Right renal pelvis (tissue), 4 donors: ENCODE measurements at places on chromosomes 1 and 21.

- DNase-seq: no peak
Measured at GRCh38 chr1:13549021-13549420, 34.6 kb upstream of the PDPN start.

DNA sequence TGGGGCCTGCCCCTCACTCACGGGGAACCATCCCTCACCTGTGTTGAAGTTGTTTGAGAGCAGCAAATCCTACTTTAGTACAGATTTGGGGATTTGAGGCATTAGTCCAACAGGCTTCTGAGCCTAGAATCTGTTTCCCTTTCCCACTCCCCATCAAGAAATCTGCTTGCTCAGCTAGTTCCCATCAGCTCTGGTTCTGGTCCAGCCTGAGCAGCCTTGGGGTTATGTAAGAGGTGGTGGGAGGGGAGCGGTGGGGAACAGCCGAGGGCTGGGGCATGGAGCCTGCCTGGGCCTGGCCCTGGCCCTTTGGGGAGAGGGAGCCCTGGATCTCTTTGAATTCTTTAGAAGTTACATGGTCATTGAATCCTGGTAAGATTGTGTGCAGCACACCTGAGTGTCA lies 4.1 kb downstream of the GSTM5 start:
- DNase-seq: no peak

GRCh38 chr1:87842156-87842555 lies 513.5 kb downstream of the LMO4 start:
- no peak for DNase-seq

DNA sequence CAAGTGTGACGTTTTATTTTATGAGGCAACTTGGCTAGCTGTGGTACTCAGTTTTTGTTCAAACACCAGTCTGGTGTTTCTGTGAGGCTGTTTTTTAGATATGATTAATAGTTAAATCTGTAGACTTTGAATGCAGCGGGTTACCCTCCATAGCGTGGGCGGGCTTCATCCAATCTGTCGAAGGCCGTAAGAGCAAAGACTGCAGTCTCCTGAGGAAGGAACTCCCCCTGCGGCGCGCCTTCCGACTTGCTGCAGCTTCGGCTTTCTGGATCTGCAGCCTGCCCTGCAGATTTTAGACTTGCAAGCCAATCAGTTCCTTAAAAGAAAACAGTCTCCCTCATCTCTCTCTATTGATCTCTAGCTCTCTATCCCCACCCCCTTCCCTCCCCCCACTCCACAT lies 4.2 kb upstream of the ZNF496 start:
- no peak for DNase-seq

DNA sequence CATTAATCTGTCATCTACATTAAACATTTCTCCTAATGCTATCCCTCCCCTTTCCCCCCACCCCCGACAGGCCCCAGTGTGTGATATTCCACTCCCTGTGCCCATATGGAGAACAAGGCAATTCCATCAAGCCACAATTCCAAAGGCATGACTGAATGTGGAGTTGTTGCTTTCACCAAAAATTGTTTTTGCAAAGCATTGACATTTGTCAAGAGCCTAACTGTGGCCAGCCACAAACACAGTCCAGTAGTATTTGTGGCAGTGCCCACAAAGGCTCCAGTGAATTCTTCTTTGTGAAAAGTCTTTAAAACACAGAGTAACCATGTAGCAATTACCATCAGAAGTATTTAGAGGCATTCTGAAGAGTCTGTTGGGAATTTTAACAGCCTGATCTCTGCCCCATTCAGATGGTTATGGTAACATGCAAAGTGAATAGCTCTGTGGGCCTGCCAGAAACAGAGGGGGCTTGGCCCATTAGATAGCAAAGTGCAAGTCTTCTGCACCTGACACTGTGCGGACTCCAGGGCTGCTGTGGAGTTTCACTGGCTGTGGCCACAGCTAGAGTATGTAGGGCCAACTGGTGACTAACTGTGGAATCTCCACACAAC lies 11.6 kb upstream of the LRRC53 start:
- no peak for DNase-seq

DNA sequence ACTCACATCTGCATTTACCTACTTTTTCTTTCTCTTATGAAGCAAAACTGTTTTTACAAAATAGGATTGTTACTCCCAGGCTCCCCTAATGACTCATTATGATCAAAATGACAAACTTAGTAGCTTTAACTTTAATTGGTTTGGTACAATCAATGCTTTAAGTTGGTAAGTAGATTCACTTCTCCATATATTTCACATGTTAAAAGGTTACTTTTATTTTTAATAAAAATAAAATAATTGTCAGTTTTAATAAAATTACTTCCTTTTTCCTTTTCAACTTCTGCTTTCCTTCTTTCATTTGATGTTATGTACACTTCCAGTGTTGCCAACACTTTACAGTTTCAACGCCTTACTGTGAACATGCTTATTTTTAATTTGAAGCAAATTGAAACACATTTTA lies 477.6 kb downstream of the SETD4 start:
- DNase-seq: no peak

DNA sequence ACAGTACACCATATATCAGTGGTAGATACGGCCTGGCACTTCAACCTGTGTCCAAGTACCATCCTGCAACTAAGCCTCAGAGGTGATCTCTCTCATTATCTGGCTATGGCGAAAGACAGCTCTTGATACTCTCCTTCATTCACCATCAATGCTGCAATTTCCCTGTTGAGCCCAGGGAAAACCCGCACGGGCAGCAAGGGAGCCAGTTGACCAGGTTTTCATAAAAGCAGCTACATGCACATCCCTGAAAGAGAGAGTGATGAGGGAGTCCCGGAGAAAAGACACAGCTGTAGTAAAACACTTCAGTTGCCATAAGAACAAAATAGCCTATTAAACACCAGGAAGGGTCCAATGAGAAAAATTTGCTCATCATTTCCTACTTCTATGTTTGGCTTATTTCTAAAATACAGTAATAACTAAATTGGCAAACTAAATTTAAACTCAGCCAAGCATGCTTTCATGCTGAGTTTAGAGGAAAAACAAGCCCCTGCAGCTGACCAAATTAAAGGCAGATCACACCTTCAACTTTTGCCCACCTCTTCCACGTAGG lies 68.3 kb downstream of the CAPZB start:
- no peak for DNase-seq

GRCh38 chr1:168631671-168632400 lies 55.4 kb downstream of the XCL1 start:
- DNase-seq: no peak

DNA sequence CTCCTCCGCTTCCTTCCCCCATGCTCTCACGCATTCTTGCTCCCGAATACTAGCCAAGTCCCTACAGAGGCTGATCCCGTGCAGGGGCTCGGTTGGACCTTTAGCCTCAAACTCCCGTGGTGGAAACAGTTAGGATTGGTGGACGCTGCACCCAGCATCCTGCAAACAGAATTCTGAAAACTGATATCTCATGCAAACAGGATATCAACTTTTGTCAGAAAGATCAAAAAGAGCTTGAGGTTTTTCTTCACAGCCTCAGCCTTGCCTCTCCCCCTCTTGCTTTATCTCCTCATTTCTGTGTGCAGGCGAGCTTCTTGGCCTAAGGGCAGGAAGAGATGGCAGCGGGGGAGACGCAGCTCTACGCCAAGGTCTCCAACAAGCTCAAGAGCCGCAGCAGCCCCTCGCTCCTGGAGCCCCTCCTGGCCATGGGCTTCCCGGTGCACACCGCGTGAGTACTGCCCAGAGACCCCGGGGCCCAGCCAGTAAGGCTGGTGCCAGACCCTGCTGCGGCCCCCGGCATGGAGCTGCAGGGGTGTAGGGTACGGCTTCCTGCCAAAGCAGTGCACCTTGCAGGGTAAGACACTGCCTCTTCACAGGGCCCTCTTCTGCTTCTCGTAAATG lies at the start of gene UBASH3A:
TSS of gene UBASH3A (plus strand) at position 292 of the 621 bp plus-strand sequence. CDS start at position 336, 44 bp downstream.
- DNase-seq: no peak

- no peak for DNase-seq
Measured at GRCh38 chr1:52469108-52469507, 64.7 kb downstream of the PRPF38A start.

- DNase-seq: no peak
Measured at GRCh38 chr1:17081439-17081838, 27.6 kb upstream of the SDHB start.

- no peak for DNase-seq
Measured at GRCh38 chr1:54597455-54598030, 25.8 kb downstream of the FAM151A start.

DNA sequence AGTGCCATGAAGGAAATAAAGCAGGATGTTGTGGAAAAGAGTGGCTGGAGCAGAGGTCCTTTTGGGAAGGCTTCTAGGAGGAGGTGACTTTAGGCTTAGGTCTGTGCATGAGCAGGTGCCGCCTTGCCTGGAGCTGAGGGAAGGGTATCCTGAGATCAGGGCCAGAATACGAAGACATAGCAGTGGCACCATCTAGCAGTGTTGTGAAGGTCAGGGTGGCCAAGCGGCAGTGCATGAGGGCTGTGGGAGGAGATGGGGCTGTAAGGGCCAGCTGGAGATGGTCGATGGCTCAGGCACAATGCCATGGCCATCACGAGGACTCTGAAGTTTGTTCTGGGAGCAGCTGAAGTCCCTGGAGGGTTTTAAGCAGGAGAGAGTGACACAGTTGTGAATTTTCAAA lies 219.5 kb downstream of the PTPRU start:
- DNase-seq: no peak

DNA sequence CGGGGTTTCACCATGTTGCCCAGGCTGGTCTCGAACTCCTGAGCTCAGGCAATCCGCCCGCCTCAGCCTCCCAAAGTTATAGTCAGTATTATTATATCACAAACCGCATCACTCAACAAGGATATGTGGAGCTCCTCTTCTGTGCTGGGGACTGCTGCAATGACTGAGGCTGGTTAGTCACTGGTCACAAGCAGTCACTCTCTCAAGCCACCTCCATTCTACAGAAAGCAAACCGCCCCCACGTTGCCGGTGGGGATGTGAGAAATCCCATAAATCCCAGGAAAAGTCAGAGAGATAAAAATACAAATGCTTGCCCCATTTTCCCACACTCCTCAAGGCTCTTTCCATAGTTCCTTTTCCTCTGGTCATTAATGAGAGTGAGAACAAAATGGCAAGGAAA lies 155.7 kb downstream of the ADSS2 start:
- no peak for DNase-seq

DNA sequence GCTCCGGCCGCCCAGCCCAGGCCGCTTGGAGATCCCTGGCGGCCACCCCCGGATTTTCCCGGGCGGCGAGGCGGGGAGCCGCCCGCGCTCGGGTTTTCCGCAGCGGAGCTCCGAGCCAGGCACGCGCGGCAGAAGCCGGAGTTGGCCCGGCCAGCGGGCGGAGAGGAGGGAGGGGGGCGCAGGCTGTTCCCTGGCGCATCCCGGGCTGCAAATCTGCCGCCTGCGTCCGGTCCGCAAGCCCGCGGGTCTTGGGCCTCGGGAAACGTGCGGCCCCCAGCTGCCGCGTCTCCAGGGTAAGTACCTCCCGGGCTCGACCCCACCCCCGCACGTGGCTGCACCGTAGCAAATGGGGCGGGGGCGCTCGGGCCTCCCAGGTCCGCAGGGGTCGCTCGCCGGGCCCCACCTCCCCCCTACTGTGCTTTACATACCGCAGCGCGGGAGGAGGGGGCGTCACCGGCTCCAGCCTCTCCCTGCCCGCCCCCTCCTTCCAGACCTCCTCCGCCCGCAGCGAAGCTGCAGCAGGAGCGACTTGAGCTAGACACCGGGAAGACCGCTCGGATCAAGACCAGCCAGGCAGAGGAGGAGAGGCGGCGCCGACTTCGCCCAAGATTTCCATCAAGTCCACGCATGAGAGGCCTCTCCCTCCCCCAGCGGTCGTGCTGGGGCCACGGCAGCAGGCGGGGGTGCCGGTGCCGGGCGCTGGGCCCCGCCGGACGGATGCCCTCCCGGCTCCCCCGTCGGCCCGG lies 1.6 kb downstream of the TMEM200B start:
- DNase-seq: peak; percentile 38

DNA sequence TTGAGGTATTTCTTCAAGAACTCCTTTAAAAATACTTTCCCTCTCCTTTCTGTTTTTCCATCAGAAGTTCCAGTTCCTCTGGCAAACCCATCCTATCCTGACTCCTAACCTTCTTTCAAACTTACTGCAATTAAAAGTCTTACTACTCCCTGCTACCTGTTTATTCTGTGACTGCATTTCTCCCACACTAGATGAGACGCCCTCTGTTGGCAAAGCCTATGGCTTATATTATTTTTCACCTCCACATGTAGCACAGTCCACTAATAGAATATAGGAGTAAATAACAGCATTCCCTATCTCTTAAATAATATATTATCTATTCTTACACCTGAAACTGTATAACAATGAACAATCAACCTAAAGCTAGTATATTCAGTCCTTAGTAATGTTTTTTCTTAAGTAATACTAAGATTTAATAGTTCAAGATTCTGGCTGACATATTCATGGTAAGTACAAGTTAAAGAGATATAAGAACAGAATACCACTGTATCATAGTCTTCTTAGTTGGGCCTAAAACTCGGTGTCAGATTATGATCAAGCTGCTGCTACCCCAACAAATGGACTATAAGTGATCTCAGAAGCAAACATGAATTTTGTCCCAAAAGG lies 54.8 kb downstream of the RAB3GAP2 start:
- no peak for DNase-seq
